ENCODE measurements at places on chromosomes 3 and 15. TPM values are rescaled to one million over a fixed set of nuclear protein-coding genes. Genes with fewer than 3 reads are reported as not detected.

The GOLGA6L25 gene
- polyA plus RNA-seq = not detected

The GPX1 gene
- polyA plus RNA-seq = 154 TPM

The EXD1 gene
- polyA plus RNA-seq = not detected

The LHFPL4 gene
- polyA plus RNA-seq = 0.13 TPM

The CCDC80 gene
- polyA plus RNA-seq = not detected

The ADCY5 gene
- polyA plus RNA-seq = 0.07 TPM

The IQCF5 gene
- polyA plus RNA-seq = not detected

The TNIK gene
- polyA plus RNA-seq = 20.2 TPM

The IL16 gene
- polyA plus RNA-seq = 547 TPM

The TMCO5A gene
- polyA plus RNA-seq = not detected

The DNAJB8 gene
- polyA plus RNA-seq = not detected

The TMEM42 gene
- 74.5 TPM for polyA plus RNA-seq

DNA sequence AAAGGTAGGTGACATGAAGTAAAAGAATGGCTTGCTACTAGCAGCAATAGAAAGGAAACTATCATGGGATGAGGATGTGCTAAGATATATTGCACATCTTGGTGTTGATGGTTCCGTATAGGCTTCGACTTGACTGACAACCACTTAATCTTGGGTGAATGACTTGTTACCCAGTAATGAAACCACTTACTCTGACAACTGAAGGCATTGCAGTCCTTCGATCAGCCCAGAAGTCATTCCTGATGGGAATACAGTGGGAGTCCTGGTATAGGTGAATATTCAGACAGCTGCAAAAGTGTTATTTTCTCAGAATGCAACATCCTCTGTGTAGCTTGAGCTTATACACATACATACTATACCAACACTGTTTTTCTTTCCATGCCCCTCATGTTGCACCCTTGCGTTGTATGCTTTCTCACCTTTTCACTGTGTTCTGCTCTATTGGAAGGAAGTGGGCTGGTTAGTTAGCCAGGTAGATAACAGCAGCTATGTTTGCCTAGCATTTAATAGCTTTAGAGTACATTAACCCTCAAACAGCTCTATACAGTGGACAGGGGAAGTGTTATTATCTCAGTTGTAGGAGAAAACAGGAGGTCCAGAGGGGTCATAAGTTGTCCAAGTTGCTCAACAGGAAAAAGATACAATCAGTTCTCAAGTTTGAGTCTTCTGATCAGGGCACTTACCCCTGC, 376.5 kb downstream of the MFSD1 start:
- no peaks in the 10 kb centered on the region for H3K4me1 ChIP-seq
- H3K27me3 ChIP-seq = no peaks in the 10 kb centered on the region
- no peak overlapping the region for H3K4me3 ChIP-seq
- no peaks in the 10 kb centered on the region for H3K36me3 ChIP-seq
- no peak for DNase-seq
- H3K27ac ChIP-seq = no peak overlapping the region

DNA sequence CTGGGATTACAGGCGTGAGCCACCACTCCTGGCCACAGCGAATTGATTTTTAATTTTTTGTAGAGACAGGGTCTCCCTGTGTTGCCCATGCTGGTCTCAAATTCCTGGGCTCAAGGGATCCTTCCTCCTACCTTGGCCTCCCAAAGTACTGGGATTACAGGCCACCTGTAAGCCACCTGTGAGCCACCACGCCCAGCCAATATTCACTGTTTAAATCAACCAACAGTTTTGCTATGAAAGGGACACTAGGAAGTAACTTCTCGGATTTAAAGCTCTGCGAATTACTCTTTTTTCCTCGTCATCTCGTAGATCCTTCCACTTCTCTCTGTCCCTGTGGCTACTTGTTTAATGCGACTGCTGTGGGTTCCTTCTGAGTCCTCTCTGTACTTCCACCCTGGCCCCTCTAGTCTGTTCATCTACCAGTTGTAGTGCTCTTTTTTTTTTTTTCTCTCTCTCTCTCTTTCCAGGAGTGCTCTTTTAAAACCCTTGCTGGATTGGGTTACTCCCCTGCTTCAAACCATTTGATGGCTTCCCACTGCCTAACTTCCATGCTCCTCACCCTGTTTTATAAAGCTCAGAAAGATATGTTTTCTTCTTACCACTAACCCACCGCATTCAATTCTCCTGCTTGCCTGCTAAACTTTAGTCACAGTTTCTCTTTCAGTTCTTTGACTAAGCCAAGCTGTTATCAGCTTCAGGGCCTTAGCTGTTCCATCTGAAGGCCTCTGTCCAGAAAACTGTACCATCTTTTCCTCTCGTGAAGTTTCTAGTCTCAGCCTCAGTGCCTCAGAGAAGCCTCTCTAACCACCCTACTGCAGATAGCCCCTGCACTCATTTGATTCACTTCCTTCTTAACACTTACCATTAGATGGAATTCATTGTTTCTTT, 12.4 kb downstream of the RTF1 start:
- H3K27me3 ChIP-seq = no peaks in the 10 kb centered on the region
- H3K4me1 ChIP-seq = peaks cover 2% of the 10 kb centered on the region
- H3K4me3 ChIP-seq = no peak overlapping the region
- peaks cover 1% of the 10 kb centered on the region for H3K36me3 ChIP-seq
- H3K27ac ChIP-seq = no peak overlapping the region
- no peak for DNase-seq

DNA sequence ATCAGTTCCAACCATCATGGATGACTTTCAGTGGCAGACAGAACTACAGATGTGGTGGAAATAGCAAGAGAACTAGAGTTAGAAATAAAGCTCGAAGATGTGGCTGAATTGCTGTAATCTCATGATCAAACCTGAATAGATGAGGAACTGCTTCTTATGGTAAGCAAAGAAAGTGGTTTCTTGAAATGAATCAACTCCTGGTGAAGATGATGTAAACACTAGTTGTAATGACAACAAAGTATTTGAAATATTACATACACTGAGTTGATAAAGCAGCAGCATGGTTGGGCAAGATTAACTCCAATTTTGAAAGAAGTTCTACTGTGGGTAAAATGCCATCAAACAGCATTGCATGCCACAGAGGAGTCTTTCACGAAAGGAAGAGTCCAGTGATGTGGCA, 131.7 kb upstream of the FAM3D start:
- no peaks in the 10 kb centered on the region for H3K36me3 ChIP-seq
- H3K4me3 ChIP-seq = no peak overlapping the region
- DNase-seq = no peak
- no peak overlapping the region for H3K27ac ChIP-seq
- H3K4me1 ChIP-seq = no peaks in the 10 kb centered on the region

- H3K36me3 ChIP-seq = no peaks in the 10 kb centered on the region
- no peak overlapping the region for H3K4me3 ChIP-seq
- no peak for DNase-seq
- H3K4me1 ChIP-seq = no peaks in the 10 kb centered on the region
- no peak overlapping the region for H3K27ac ChIP-seq
These were observed 118.5 kb downstream of the MYLK start for GRCh38 chr3:123765475-123766128.

- no peak for DNase-seq
- H3K36me3 ChIP-seq = peaks cover 23% of the 10 kb centered on the region
- H3K27me3 ChIP-seq = no peaks in the 10 kb centered on the region
- H3K4me1 ChIP-seq = no peaks in the 10 kb centered on the region
These were observed 27.9 kb downstream of the DYNC1LI1 start for GRCh38 chr3:32542807-32543206.

- H3K4me1 ChIP-seq = no peaks in the 10 kb centered on the region
- no peaks in the 10 kb centered on the region for H3K36me3 ChIP-seq
- no peaks in the 10 kb centered on the region for H3K27me3 ChIP-seq
- no peak overlapping the region for H3K4me3 ChIP-seq
These were observed 65.1 kb downstream of the MRPL46 start for GRCh38 chr15:88401996-88402656.

DNA sequence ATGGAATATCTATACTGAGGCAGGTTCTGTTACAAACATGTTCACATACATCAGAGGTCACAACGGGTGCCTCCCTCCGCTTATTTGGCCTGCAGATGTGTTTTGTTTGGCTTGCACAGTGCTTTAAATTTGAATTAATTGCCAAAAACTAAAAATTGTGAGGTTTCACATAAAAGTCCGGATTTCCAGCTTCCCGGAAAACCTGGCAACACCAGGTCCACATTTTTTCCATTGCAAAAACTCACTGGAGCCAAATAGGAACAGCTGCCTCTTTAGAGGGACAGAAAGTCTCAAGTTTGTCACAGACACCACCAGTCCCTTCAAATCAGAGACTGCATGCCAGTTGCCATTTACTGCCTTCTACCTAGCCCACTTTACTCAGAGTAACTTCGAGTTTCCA, 205.9 kb upstream of the MDFIC2 start:
- DNase-seq = no peak
- no peaks in the 10 kb centered on the region for H3K27me3 ChIP-seq
- H3K4me3 ChIP-seq = no peak overlapping the region
- H3K27ac ChIP-seq = no peak overlapping the region
- H3K36me3 ChIP-seq = no peaks in the 10 kb centered on the region

- no peak for DNase-seq
- H3K36me3 ChIP-seq = no peaks in the 10 kb centered on the region
- H3K4me1 ChIP-seq = no peaks in the 10 kb centered on the region
- H3K27ac ChIP-seq = no peak overlapping the region
These were observed 11.8 kb upstream of the MYO5A start for GRCh38 chr15:52540374-52541012.

DNA sequence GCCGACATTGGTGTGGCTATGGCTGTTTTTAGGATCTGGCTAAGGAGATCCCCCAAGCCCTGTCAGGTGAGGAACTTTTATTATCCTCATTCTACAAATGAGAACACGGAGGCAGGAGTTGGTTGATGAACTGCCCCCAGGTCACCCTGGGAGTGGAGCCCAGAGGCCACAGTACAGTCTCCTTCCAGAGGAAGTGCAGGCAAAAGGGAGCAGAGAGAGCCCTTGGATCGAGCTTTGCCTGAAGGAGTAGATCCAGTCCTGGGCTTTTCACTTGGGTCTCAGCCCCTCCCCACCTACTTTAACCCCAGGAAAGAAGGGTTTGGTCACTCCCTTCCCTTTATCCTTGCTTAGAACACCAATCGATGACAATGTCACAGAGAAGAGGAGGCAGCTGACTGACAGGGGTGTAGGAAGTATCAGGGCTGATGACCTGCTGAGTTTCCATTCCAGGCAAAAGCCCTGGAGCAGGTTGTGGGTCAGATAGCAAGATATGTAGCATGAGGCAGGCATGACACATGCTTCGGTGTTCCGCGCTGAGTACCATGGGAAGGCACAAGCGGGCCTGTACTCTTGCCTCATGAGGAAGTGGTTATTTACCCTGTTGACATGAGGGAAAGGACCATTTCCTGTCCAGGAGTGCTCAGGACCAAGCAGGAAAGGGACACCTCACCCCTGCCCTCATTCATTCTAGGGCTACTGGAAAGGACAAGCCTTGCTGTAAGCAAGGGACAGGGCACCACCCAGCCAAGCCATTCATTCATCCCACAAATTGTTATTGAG, 5.8 kb upstream of the PLA2G4D start:
- H3K27ac ChIP-seq = no peak overlapping the region
- no peaks in the 10 kb centered on the region for H3K4me1 ChIP-seq
- no peaks in the 10 kb centered on the region for H3K27me3 ChIP-seq
- H3K36me3 ChIP-seq = no peaks in the 10 kb centered on the region

- no peak overlapping the region for H3K4me3 ChIP-seq
- no peak for DNase-seq
- H3K27me3 ChIP-seq = no peaks in the 10 kb centered on the region
- H3K27ac ChIP-seq = no peak overlapping the region
- no peaks in the 10 kb centered on the region for H3K4me1 ChIP-seq
These were observed 57.0 kb downstream of the DUT start for GRCh38 chr15:48388016-48388851.

DNA sequence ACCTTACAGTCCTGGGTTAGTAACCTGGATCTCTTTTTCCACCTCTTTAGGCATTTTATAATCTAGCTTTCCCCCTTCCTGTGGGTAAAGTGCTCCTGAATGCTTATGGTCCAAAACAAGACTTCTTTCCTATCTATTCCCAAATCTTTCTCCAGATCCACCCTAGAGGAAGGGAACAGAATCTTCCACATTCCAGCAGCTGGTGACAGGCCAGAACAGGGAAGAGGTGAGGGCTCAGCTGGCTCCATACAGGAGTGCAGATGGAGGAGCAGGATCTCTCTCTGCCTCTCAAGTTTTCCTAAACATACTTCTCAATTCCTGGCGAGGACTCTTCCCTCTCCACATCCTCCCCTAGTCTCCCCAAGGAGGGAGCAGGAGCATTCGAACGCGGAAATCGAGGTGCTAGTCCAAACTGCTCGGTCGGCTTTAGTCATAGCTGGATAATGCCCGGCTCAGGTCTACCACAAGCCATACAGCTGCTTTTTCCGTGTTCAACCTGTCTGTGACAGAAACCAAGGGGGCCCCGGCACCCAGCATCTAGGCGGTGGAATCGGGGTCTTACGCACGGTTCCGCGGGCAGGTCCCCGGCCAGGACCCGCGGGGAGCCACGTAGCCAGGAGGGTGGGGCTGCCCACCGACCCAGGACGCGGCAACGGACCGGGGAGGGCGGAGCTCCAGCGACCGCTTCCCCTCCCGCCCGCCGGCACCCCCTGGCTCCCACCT, 4.0 kb downstream of the RASSF1 start:
- peak overlapping the region; percentile 83 for H3K4me3 ChIP-seq
- DNase-seq = no peak
- H3K27ac ChIP-seq = peak overlapping the region; percentile 92
- peaks cover 5% of the 10 kb centered on the region for H3K36me3 ChIP-seq
- H3K4me1 ChIP-seq = peaks cover 57% of the 10 kb centered on the region

Measured in naive thymus-derived CD4-positive, alpha-beta T cell (primary cell).